ENCODE measurements at places on chromosomes 2 and 18. TPM values are rescaled to one million over a fixed set of nuclear protein-coding genes. Genes with fewer than 3 reads are reported as not detected.

Gene LCT
- 0.25 TPM for total RNA-seq

Gene OTOS
- not detected for total RNA-seq

Gene ARHGAP15
- total RNA-seq: not detected

Gene FOXI3
- total RNA-seq: not detected

Gene RPRM
- not detected for total RNA-seq

Gene UGT1A5
- total RNA-seq: not detected

Gene ST6GAL2
- total RNA-seq: not detected

Gene GCKR
- 0.11 TPM for total RNA-seq

Gene FAM228A
- total RNA-seq: 2.1 TPM

Gene SLC23A3
- 1.2 TPM for total RNA-seq

Gene PROKR1
- 0.11 TPM for total RNA-seq

Gene CNTNAP5
- total RNA-seq: not detected

Gene MPP4
- 3.8 TPM for total RNA-seq

DNA sequence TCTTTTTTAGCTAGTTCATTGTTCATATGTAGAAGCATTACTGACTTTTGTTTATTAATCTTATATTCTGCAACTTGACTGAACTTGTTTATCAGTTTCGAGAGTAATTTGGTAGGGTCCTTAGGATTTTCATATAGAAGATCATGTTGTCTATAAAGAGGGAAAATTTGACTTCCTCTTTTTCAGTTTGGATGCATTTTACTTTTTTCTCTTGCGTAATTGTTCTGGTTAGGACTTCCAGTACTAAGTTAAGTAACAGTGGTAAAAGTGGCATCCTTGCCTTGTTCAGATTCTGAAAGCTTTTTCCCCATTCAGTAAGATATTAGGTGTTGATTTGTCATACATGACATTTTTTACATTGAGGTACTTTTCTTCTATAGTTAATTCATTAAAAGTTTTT, 726.0 kb downstream of the KCNJ3 start:
- no peak for DNase-seq

GRCh38 chr18:48473816-48474215, 64.6 kb upstream of the ZBTB7C start:
- no peak for DNase-seq

DNA sequence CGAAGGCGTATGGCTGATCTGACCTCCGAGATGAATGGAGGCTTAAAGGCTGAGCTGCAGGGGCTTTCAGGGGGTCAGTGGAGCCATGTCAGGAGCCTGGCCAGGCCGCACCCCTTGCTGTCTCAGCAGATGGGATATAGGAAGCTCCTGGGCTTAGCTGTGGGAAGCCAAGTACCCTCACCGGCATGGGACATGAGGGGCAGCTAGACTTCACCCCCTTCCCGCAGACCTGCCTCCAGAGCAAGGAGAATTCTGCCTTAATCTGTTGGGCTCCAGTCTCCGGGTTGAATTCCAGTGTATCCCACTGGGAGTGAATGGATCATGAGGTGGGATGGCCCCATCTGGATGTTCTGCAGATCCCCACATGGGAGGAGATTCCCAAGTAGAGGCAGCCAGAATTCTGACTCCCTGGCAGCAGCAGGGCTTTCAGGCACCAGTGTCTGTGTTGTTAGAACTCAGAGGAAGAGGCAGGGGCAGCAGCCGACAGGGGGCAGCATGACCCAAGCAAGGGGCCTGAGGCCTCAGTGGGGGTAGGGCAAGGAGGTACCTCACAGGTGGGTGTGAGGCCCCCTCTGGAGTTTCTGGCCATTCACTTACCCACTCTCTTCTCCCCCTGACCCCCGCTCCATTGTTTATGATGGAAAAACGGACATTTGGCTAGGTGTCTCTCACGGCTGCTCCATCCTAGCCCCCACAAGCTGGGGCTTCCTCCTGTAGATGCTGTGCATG, 19.1 kb downstream of the CAPG start:
- peak; percentile 64 for DNase-seq

DNA sequence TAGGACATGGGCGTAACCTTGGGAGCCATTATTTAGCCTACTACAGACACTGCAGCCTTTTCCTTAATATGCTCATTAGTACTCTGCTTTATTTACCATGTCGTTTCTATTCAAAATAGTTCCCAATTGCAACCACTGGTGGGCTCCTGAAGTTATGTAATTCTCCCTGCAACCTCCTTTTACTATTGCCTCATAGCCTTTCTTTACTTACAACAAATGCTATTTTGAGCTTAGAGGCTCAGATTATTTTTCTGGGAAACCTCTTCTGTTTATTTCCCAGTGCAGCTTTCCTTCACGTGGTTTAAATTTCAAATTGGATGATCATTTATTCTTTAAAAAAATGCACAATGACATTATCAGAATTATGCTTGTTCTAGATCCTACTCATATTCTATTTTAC, 492.3 kb upstream of the TMEFF2 start:
- DNase-seq: no peak

DNA sequence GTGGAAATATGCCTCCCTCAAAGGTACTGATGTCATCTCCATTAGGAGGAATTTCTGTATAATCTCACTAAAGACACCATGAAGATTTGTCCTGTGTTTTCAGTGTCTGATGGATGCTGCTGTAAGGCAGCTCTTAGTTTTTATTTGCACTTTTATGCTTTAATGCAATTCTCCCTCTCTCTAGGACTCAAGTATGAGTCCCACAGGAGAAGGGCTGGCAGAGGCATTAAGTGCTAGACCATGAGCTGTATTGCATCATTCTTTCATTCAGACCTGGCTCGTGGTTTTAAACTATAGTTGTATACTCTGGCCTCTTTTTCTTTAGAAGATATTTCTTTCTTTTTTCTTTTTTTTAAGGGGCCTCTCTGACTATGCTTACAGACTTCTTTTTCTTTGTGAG, 805.6 kb downstream of the DPP10 start:
- DNase-seq: no peak

GRCh38 chr2:234136461-234136860, 86.0 kb downstream of the SPP2 start:
- DNase-seq: no peak

DNA sequence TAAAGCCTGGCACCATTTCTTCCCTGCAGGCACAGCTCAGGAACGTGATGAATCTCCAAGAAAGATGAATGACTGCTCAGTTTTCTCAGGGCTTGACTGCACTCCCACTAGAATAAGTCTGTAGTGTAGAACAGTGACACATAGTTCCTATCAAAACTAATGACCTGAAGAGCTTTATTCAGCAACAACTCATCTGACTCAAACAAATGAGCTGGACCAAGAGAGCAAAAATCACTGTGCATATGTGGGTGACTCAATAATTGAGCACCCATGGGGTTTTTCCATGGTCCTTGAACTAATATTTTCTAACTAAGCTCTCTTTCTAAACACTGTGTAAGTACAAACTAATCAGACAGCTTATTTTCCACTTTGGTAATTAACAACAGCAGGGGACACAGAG, 61.1 kb upstream of the XDH start:
- peak; percentile 92 for DNase-seq

GRCh38 chr2:164903951-164904350, 51.4 kb downstream of the SLC38A11 start:
- peak; percentile 25 for DNase-seq

GRCh38 chr2:41737888-41738287, 309.9 kb upstream of the PKDCC start:
- peak; percentile 21 for DNase-seq

GRCh38 chr2:205682239-205682970, at the start of gene NRP2:
Gene NRP2, plus strand, starts transcription at chr2:205682501. Its CDS starts 790 bp downstream, at chr2:205683291.
- DNase-seq: peak; percentile 91

DNA sequence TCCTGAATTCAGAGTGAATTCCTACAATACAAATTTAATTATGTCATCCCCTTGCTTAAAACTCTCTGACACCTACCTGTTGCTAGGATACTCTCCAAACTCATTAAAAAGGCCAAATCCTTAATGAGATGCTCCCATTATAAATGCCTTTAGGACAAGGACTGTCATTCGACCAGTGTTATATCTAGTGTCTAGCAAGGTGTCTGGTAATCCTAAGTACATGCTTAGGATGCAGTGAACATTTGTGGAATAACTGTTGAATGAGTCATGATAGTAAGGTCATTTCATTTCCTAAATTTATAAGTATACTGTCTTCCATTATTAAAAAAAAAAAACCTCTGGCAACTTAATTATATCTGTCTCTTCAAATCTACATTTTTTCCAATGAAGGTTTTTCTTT, 588.9 kb upstream of the NRXN1 start:
- no peak for DNase-seq

- no peak for DNase-seq
Measured at GRCh38 chr18:39591649-39592048, 2026.1 kb upstream of the CELF4 start.

GRCh38 chr2:128385365-128385764, 66.7 kb upstream of the HS6ST1 start:
- DNase-seq: no peak

GRCh38 chr2:166284359-166284758, 91.4 kb downstream of the SCN9A start:
- DNase-seq: no peak

GRCh38 chr18:2918761-2919550, 72.2 kb downstream of the EMILIN2 start:
- DNase-seq: no peak

- DNase-seq: peak; percentile 62
Measured at GRCh38 chr2:238024986-238025385, 35.8 kb upstream of the SCLY start.

DNA sequence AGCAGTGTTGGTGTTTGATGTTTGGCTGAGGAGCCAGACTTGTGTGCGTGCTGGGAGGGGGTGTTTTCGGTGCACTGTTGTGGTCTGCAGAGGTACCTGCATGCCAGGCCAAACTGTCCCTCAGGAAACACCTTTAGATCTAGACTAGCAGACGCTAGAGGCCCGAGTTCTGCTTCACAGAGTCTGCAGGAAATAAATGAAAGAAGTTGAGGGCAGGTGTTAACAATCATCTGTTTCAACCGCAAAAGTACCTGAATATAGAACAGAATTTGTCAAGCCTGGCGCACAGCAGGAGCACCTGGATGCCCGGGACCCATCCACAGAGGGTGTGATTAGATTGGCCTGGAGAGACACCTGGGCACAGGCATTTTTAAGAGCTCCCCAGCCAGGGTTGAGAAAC, 40.5 kb upstream of the REL start:
- DNase-seq: no peak

DNA sequence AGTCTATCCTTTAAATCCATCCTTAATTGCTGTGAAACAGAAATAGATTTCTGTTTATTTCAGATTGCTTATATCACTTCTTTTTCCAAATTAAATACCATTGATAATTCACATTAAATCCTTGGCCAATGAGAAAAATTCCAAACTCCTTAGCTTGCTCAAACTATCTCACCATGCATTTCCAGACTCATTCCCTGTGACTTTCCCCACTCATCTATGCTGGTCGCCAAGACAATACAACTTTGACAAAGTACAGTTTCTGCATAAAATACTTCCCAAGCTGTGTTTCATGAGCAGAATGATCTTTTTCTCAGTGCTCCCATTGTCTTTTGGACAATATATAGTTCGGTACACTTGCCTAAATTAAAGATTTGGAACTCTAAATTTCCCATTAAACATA, 575.6 kb downstream of the CPS1 start:
- DNase-seq: peak; percentile 8

DNA sequence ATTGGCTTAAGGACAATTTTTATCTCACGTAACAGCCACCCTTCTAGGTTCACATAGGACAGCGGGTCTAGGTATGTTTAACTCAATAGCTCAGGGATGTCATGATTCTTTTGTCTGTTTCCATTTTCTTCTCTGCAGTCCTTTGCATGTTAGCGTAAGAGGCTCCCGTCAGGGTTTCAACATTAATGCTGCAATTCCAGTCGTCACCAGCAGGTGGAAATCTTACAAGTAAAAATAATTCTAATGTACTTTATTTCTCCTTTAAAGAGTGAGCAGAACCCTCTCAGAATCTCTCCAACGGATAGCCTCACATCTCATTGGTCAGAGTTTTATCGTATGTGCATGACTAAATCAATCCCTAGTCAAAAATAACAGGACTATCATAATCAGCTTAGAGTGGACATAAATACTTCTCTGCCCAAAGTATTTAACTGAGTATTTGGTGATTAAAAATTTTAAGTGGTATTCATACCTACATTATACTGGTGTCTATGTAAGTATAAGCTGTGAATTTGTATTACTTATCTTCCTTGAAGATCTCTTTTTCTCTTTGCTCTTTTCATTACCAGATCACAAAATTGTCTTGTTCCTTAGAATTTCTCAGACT, 487.2 kb upstream of the GCFC2 start:
- DNase-seq: peak; percentile 59

GRCh38 chr2:236334122-236334876, 70.1 kb upstream of the ASB18 start:
- no peak for DNase-seq
